Activated CD4-positive, alpha-beta T cell treated with anti-CD3 and anti-CD28 coated beads, Interleukin-2, amount 50 U/mL, for 4 hours (primary cell): ENCODE measurements at places on chromosomes 7 and 10.

- DNase-seq = no peak
Observed at GRCh38 chr7:5646846-5647245, 134.6 kb downstream of the RNF216 start.

GRCh38 chr10:121942749-121943416 is 15.1 kb upstream of the ATE1 start:
- no peak for DNase-seq

- no peak for DNase-seq
Observed at GRCh38 chr7:81111781-81112540, 193.1 kb upstream of the SEMA3C start.

DNA sequence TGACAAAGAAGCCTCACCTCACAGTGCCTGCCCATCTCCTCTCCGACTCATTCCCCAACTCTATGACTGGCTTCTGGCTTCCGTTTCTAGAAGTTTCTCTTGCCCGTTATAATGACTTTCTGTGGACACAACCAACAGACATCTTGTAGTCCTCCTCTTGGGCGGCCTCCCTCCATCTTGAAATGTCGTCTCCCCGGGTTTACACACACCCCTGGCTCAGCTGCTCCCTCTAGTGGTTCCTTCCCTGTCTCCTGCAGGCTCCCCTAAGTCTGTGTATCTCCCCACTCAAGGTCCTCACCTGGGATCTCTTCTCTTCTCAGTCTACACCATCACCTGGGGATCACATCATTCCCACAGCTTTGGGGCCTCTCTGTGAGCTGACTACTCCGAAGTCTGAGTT is 123.4 kb upstream of the NEBL start:
- no peak for DNase-seq

GRCh38 chr10:91036807-91037411 is 116.0 kb upstream of the ANKRD1 start:
- DNase-seq = no peak

DNA sequence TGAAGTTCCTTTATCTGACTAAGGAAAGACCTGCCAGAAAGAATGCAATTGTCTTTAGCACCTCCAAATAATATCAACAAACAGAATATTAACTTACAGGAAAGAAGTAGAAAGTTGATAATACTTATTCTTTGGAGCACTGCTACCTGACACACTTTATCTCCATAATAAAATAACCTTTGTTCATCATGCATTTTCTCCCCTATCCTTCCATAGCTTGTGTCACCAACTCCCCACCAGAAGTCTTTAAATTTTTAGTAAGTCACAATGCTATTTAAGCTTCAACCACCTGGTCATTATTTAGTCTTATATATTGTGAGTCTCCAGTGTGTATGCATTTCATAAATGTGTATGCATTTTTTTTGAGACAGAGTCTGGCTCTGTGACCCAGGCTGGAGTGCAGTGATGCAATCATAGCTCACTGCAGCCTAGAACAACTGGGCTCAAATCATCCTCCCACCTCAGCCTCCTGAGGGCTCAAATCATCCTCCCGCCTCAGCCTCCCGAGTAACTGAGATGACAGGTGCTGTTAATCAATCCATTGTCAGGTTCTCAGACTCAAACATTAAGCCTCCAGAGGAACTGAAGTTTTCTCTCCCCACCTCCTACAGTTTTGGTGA is 7.3 kb upstream of the CYP3A43 start:
- DNase-seq = no peak

DNA sequence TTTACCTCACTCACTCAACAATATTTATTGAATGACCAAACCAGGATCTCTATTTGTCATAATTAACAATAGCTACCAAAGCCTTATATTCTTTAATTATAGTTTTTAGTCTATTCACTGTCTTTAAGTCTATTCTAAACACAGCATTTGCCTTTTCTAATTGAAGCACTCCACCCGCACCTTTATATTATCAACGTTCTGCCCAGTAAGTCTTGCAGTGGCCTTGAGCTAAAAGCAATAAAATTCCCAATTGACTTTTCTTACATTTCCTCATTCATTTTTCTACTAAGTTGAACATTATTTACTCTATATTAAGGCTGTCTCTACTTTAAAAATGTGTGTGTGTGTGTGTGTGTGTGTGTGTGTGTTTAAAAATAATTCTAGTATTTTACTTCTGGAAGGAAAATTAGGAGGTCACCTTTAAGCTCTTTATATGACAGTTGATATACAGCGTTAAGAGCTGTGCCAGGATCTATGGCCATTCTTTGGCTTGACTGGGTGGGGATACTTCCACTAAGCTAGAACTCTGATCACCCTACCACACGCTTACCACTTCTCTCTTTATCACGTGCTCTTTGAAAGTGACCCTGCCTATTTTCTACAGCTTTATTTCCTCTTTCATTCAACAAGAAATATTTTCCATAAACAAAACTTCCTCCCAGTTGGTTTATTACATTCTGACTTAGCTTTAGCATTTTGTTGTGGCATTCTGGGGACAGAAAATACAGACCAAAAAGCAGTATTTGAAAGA is 8.8 kb downstream of the PAPSS2 start:
- DNase-seq = no peak

DNA sequence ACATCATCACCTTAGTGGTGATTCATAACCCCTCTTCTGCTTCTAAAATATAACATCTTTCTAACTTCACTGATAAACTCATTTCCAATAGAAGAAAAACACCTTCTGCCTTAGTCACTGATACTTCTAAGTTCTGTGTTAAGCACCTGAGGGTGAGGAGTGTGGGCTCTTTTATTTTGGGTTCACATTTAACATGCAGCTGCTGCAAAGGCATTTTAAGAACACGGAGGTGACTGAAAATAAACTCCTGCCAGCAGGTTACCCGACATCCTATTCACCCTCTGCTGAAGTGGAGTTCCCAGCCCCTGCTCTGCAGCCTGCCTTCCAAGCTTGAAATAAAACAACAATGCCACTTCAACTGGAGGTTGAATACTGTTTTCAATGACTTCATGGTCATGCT is 202.9 kb upstream of the PLXNA4 start:
- no peak for DNase-seq

GRCh38 chr7:81789406-81790119 is 19.7 kb upstream of the HGF start:
- DNase-seq = no peak

GRCh38 chr7:12074889-12075288 is 136.2 kb upstream of the TMEM106B start:
- no peak for DNase-seq

DNA sequence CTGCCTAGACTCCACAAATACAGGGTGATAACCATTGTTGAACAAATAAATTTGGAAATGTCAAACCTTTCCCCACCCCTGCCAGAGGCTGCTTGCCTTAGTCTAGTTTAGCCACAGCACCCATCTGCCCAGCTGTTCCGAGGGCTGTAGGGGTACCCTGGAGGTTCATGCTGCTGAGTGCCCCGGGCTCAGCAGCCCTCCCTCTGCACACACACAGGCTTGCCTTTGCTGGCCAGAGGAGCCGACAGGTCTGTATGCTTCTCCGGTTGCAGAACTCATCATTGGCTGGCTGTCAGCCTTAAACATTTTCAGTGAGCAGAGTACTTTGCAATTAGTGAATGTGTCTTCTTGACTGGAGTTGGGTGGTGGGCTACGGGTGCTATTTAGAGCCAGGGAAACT is 122.9 kb downstream of the NRF1 start:
- DNase-seq = no peak

DNA sequence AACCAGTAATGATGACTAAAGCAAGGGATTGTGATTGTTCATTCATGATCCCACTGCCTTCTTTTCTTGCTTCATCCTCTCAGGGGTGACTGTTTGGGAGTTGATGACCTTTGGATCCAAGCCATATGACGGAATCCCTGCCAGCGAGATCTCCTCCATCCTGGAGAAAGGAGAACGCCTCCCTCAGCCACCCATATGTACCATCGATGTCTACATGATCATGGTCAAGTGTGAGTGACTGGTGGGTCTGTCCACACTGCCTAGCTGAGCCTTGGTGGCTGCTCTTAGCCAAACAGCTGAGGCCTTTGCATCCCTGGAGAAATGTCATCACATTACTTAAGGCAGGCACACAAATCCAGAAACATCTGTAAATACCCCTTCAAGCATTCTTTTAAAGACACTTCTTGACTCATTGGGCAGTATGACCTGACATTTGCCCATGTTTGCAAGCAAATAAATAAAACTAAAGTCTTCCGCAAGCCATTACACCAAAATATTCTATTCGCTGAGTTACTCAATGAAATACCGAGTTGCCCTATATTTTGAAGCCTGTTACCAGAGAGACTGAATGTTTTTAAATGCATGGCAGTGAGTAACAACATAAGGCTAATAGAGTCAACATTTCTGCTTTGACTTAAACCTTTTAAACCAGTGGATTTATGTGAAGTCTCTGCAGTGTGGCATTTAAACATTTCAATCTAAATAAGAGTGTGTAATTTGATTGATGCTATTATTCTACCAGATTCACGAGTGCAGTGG is 166.3 kb upstream of the LANCL2 start:
- DNase-seq = no peak

- DNase-seq = no peak
Observed at GRCh38 chr10:10094691-10095090, 923.0 kb upstream of the CELF2 start.

- no peak for DNase-seq
Observed at GRCh38 chr10:106011250-106011649, 1153.3 kb downstream of the SORCS1 start.

DNA sequence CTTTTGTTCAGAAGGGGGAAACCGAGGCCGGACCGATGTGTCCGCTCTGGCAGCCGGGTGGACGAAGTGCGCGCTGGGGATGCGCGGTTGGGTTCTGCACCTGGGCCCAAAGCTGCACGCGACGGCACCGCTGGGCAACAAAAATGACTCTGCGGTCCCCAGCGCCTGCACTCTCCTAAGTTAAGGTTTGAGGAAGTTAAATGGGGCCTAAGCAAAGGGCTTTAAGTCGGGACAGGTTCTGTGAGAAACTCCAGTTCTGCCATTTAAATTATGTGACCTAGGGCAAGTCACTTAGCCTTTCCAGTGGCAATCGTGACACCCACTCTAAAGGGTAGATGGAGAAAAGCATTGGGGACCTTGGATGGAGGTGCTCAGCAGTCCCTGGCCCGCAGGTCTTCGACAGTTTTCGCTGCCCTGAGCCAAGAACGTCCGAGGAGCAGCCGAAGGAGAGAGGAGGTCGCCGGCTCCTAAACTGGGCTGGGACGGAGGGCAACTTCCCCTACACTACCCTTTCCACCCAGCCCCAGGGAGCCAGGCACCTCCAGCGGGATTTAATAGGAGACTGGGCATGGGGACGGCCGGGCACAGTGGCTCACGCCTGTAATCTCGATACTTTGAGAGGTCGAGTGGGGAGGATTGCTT is 534 bp upstream of the ACBD5 start:
- DNase-seq = no peak
